NCI-H526 treated with DMSO at 0.1 percent for 48 hours (cell line): ENCODE measurements at places on chromosomes 4 and X.

- DNase-seq = no peak
Measured at GRCh38 chrX:17077361-17077760, 130.9 kb downstream of the REPS2 start.

DNA sequence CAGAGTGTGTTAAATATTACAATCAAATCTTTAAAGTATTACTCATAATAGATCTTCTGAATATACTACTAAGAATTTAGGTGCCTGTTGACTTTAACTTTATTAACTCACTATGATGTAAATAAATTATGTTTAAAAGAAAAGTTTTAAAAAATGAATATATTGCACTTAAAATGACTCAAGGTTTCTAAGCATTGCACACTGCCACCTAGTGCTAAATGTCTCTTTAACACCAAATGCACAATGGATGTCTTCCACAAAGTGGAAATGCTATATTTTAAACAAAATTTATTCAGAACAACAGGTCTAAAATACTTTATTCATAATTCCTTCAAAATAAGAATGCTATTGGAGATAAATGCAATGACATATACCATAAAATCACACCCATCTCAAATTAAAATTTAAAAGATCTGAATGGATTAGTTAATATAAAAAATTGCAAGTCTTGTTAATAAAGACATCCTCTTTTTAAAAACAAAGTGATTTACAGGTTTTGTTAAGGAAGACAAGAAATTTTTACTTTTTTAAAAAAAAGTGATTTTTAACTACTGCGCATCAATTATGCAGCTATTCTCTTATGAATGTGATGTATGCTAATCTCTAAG lies 5.5 kb downstream of the INPP4B start:
- no peak for DNase-seq

DNA sequence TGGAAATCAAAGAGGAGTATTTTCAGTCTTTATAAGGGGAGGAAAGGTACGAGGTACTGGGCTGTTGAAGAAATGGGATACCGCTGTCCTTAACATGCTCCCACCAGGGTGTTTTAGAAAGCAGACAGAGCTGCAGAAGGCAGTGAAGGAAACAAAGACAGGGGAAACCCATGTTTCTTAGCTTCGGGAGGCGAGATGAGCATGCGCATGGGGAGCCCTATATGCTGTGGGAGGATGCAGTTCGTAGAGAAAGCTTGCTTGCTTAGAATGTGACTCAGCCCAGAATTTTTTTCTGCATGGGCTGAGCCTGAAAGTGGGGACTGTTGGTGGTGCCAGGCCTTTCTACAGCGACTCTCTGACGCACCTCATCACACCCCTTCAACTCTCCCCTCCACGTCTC lies 28.8 kb upstream of the SCOC start:
- no peak for DNase-seq

DNA sequence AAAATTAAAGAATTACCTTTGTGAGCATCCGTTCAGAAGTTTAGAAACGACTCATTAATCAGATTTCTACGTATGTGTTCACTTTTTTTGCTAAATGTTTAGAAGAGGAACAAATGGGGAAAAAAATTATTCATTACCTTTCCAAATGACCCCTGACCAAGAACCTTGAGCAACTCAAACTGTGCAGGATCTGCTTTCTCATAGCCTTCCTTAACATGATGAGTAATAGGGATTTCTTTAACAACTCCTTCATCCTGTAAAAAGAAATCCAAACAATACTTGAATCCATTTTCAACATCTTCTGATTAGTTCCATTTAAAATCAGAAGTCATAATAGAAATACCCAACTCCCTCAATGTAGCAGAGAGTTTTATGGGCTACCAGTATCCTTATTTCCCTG lies 32.1 kb downstream of the RPS6KA6 start:
- DNase-seq = no peak

GRCh38 chr4:80990851-80991250 lies 39.7 kb upstream of the BMP3 start:
- no peak for DNase-seq

GRCh38 chr4:16707874-16708273 lies 190.6 kb downstream of the LDB2 start:
- DNase-seq = no peak

GRCh38 chr4:77465271-77465670 lies 140.3 kb upstream of the CXCL13 start:
- DNase-seq = no peak

- DNase-seq = no peak
Measured at GRCh38 chr4:160202802-160203201, 1099.9 kb downstream of the RAPGEF2 start.

DNA sequence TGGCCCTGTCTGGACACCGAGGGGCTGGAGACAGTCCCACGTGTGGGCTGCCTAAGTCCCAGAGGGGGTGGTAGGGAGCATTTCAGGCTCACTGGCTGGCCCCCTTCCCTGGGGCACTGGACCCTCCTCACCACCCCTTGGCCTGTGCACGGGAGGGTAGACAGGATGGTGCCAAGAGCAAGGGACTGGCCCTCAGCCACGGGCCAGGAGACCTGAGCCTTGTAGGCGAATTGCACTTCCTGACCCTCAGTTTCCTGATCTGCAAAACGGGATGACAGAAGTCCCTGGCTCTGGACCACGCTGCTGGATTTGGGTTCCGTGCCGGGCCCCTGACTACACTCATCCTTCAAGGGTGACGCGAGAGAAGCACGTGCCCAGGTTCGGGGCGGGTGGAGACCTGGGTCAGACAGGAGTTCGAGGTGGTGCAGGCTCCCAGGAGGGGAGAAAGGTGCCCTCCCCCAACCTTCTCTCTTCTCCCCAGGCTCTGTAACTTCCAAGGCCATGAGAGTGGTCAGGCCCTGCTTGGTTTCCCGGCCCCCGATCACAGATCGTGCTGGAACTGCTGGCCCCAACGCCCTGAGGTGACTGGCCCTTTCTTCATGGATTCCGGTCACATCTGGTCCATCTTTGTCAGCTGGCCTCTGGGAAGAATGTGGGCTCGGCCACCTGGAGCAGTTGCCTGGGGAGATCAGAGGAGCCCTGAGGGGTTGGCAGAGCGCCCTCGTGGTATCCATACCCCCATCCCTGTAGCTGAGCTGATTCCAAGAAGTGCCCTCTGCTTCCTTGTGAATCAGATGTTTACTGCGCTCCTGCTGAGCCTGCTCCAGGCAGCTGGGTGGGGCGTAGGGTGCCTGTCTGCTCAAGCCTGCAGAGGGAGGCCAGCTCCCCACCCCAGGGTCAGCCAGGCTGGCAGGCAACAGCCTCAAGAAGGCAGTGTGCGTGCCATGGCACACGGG lies 3.3 kb downstream of the SH3BP2 start:
- no peak for DNase-seq

GRCh38 chr4:10048941-10049697 lies 27.8 kb upstream of the SLC2A9 start:
- no peak for DNase-seq

DNA sequence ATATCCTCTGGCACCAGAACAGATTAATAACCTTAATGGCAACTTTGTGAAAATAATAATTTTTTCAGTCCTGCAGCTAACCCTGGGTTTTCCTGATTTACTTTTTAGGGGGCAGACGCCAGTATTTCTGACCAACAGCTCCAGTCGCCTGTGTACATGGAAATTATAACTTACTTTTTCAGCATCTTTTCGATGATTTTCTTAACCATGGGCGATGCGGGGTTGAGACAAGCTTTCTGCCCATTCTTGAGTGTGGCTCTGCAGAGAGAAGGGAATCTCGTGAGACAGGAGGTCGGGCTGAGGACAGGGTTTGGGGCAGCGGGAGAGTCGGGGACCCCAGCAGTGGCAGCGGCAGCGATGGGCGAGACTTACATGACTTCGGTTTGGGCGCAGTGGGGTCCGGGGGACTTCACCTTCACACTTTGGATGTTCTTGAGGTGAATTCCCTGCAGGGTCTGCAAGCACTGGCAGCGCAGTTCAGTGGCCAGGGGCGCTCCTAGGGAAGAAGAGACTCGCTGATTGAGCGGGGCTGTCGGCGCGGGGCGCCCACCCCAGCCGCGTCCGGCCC lies 484 bp downstream of the CXCL2 start:
- DNase-seq = no peak

DNA sequence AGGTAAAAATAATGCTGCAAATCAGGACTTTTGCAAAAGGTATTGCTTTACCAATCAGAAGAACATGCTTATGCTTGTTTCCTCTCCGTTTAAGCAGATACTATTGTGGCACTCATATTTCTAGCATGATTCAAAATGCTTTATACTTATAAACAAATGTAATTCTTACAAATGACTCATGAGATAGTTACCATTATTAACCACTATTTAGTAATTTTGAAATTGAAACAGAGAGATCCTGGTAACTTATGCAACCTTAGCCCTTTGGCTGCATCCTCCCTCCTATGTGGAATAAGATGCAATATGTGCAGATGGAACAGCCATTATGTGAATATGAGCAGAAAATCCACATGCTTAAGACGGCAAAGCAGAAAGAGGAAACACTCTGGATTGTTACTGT lies 164.7 kb downstream of the PCDH18 start:
- DNase-seq = no peak

DNA sequence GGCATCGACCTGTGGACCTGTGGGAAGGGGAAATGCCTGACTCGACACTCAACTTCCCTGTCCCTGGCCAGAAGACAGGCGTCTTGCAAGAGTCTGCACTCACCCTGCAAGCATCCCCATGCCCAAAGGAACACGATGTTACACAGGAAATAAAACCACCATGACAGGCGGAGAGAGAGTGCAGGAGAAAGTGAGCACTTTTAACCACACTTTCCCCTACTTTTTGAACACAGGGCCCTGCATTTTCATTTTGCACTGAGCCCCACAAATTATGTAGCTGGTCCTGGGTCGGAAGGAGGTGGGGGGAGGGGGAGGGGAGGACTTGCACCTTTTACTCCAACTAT lies 13.8 kb upstream of the MAN2B2 start:
- DNase-seq = no peak

GRCh38 chrX:132940727-132941327 lies 17.6 kb downstream of the HS6ST2 start:
- peak; percentile 16 for DNase-seq

DNA sequence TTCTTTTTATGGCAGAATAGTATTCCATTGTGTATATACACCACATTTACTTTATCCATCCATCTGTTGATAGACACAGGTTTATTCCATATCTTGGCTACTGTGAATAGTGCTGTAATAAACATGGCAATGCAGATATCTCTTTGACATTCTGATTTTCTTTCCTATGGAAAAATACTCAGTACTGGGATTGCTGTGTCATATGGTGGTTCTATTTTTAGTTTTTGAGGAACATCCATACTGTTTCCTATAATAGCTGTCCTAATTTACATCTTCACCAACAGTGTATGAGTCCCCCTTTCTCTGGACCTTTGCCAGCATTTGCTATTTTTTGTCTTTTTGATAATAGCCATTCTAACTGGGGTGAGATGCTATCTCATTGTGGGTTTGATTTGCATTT lies 73.5 kb downstream of the GPAT3 start:
- no peak for DNase-seq

- no peak for DNase-seq
Measured at GRCh38 chr4:150387981-150388380, 194.0 kb upstream of the MAB21L2 start.

GRCh38 chrX:153781428-153782047 lies 697 bp downstream of the SRPK3 start:
- no peak for DNase-seq

DNA sequence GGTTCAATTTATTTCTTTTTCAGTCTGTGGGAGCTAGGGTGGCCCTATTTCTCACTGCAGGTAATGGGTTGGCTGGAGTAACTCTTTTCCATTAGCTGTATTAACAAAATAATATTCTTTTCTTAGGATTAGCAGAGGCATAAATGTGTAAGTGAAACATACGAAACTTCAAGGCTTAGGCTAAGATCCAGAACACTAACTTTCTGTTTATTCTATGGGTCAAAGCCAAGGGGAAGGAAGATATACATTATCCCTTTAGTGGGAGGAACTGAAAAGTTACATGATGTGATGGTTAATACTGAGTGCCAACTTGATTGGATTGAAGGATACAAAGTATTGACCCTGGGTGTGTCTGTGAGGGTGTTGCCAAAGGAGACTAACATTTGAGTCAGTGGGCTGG lies 66.4 kb downstream of the DCAF8L2 start:
- DNase-seq = no peak

GRCh38 chrX:109352066-109352588 lies 129.8 kb downstream of the GUCY2F start:
- no peak for DNase-seq

- no peak for DNase-seq
Measured at GRCh38 chr4:8552581-8553205, 27.5 kb upstream of the GPR78 start.

GRCh38 chr4:125527681-125528080 lies 212.9 kb downstream of the FAT4 start:
- DNase-seq = no peak

DNA sequence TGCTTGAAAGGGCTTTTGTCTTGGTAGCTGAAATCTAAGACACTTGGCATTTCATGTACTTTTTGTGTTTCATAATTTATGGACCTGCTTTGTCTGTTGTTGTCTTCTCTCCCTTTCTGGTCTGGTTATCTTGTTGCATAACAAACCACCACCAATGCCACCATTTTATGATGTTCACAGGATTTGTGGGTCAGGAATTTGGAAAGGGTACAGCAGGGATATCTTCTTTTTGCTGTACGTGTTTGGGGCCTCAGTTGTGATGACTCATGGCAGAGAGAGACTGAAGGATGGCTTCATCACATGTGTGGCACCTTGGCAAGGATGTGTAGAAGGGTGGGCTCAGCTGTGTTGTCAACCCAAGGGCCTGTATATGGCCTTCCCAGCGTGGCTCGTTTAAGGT lies 35.2 kb downstream of the KDM6A start:
- DNase-seq = no peak

DNA sequence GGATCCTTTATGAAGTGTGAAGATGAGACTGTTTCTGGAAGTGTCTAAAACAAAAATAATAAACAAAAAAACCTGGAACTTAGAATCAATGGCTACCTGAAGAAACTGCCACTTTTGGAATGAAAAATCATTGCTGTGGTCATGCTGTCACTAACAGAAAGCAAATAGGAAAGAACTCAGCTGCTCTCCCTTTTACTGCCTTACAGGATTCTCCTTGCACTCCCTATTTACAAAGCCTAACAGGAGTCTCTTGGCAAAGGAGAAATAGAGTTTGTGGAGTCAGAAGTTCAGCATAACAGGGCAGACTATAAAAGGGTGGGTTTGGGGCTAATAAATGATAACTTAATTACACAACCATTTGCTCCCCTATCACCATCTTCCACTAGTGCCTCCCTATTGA lies 19.0 kb upstream of the GK2 start:
- DNase-seq = no peak

GRCh38 chr4:36214735-36215485 lies 29.4 kb downstream of the ARAP2 start:
- DNase-seq = no peak
